ENCODE measurements at places on chromosomes 5 and 9.

- no peaks in the 10 kb centered on the region for H3K36me3 ChIP-seq
- H3K27ac ChIP-seq, result no peak overlapping the region
- H3K4me3 ChIP-seq, result no peak overlapping the region
- no peaks in the 10 kb centered on the region for H3K4me1 ChIP-seq
- H3K27me3 ChIP-seq, result peaks cover 3% of the 10 kb centered on the region
Measured at GRCh38 chr5:135813758-135814157, 20.7 kb upstream of the SLC25A48 start.

DNA sequence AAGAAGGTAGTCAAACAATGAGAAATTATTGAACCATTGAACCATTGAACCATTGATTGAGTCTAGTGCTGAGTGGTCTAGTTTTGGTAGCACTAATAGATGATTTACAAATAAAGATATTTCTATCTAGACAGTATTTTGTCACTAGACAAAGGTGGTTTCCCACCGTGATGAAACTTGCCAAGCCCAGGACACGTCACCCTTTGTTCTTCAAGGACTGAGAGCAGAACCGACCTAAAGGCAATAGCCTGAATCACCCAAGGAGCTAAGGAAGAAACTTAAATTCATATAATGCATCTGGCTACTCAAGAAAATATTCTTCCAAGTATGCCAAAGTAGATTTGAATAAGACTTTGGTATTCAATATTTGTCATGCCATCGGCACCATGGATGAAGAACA is 103.3 kb downstream of the ESM1 start:
- no peaks in the 10 kb centered on the region for H3K36me3 ChIP-seq
- no peak overlapping the region for H3K4me3 ChIP-seq
- no peak for DNase-seq
- peaks cover 3% of the 10 kb centered on the region for H3K27me3 ChIP-seq
- H3K27ac ChIP-seq, result peak overlapping the region; percentile 26

- H3K27ac ChIP-seq, result no peak overlapping the region
- H3K4me3 ChIP-seq, result no peak overlapping the region
- H3K36me3 ChIP-seq, result no peaks in the 10 kb centered on the region
- H3K4me1 ChIP-seq, result no peaks in the 10 kb centered on the region
- H3K27me3 ChIP-seq, result no peaks in the 10 kb centered on the region
Measured at GRCh38 chr5:63306909-63307308, 655.3 kb downstream of the HTR1A start.

DNA sequence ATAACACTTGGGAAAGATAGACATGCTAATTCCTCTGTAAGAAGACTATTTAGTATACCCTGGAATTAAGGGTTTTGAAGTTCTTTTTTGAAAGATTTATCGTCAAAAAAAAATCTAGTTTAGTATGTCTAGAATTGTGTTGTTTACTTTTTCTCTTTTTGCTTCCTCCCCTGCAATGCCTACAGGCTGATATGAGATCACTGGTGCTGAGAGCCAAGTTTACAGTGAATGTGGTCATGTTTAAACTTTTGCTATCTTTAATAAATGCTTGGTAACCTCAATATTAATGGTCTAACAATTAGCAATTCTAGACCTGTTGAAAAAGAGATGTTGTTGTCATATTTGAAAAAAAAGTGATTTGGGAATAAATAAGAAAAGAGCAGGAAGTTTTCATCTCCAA is 86.1 kb downstream of the CWC27 start:
- H3K4me3 ChIP-seq, result no peak overlapping the region
- H3K27ac ChIP-seq, result no peak overlapping the region
- H3K27me3 ChIP-seq, result no peaks in the 10 kb centered on the region
- no peak for DNase-seq
- H3K4me1 ChIP-seq, result no peaks in the 10 kb centered on the region

- H3K36me3 ChIP-seq, result no peaks in the 10 kb centered on the region
- no peak overlapping the region for H3K27ac ChIP-seq
- DNase-seq, result no peak
- no peaks in the 10 kb centered on the region for H3K4me1 ChIP-seq
- H3K27me3 ChIP-seq, result no peaks in the 10 kb centered on the region
- no peak overlapping the region for H3K4me3 ChIP-seq
Measured at GRCh38 chr5:45491368-45491767, 204.8 kb downstream of the HCN1 start.

Data from RWPE2 (cell line).